ENCODE measurements at places on chromosomes 5 and 9.

DNA sequence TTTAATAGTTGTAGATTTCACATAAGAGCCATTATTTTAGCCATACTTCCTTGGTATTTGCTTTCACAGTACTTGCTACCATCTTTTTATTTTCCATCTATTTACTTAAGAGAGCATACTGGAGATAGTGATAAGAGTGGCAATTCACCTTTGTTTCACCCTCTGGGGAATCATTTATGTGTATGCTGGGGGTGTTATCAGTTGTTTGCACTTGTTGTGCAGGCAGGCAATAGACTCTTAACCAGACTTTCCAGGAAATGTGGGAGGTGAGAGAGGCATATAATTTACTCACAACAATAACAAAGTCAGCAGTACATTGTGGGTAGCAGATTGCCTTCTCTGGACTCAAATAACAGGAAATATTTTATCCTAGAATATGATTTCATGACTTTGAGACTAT, 1018.3 kb downstream of the CDH12 start:
- DNase-seq = no peak

DNA sequence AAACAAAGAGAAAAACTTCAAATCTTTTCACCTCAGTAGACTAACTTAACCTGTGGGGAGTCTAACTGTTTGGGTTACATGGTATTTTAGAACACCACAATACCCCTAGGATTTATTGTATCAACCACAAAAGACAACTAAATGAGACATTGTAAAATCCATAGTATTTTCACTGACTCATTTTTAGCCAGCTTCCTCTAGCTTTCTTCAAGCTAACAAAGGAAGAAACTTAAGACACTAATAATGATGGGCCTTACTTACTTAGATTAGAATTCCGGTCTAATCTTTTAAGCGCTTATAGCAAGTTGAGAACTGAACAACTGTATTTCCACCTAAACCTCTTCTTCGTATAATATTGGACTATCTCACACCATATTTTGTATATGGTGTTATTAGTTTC, 529.3 kb downstream of the DMRTA1 start:
- DNase-seq = no peak

DNA sequence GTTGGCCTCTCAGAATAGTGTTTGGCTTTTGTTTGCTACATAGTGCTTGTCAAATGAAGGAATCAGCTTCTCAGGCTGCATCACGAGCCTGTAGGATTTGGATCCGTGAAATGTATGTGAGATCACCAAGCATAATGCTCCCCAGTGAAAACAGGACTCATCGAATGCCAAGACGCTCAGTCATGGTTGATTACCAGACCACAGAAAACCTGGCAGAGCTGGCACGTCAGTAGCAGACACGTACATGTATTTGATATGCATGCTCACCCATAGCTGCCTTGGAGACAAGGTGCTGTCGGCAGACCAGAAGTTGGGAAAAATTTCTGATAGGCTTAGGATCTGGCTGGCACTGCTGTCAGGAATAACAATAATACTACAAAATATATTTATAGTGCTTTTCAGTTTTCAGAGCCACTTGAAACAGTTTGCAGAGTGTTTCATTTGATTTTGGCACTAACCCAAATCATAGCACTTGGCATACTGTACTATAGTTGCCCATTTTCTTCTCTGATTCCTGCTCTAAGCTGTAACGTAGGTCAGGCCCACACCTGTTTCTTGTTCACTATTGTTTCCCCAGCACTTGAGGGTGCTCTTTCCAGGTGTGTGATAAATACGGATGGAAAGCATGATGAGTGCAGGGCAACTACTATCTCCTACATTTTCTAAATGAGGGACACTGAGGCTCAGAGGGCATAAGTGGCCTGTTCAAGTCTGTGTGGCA, 226.1 kb downstream of the NR3C1 start:
- DNase-seq = no peak

GRCh38 chr9:101572316-101572715, 22.5 kb downstream of the PPP3R2 start:
- no peak for DNase-seq

DNA sequence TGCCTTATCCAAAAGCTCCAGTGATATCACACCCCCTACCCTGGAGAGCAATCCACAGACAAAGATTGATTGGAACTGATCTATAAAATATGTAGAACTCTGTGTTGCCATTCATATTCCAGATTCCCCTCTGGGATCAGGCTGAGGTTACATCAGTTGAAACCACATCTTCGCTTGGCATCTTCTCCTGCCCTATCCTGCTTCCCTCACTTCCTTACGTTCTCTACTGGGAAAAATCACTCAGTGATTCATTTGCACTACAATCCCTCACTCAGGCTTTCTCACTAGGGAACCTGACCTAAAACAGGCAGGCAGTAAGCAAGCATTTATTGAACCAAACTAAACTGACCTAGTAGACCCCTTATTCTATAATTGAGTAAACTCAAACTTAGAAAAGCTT, 111.7 kb downstream of the ESM1 start:
- DNase-seq = no peak

DNA sequence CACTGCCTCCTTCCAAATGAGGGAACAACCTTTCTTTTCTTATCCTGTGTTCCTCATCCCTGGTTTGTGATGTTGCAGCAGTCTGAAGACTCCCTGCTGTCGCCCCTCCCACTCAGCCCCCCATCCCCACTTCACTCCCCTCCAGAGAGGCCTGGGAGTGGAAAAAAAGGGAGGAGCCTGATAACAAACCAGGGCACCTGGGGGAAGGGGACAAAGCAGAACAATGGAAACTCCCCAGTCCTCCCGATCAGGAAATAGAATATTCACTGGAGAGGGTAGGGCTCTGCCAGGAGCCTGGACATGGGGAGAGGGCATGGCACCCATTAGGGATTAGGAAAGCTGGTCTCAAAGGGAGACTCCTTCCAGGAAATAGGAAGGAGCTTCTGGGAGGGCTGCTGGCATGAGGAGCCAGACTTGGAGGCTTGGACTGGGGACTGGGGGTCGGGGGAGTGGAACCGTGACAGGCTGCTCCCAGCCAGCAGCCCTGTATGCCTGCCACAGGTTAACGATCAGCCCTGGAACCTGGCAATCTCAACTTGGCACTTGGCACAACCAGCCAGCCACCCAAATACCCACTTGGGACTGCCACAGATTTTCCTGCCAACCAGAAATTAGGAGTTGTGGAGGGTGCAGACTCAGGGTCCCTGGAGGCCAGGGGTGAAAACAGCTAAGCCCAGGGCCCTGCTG, 20.0 kb downstream of the PCDH1 start:
- DNase-seq = no peak

DNA sequence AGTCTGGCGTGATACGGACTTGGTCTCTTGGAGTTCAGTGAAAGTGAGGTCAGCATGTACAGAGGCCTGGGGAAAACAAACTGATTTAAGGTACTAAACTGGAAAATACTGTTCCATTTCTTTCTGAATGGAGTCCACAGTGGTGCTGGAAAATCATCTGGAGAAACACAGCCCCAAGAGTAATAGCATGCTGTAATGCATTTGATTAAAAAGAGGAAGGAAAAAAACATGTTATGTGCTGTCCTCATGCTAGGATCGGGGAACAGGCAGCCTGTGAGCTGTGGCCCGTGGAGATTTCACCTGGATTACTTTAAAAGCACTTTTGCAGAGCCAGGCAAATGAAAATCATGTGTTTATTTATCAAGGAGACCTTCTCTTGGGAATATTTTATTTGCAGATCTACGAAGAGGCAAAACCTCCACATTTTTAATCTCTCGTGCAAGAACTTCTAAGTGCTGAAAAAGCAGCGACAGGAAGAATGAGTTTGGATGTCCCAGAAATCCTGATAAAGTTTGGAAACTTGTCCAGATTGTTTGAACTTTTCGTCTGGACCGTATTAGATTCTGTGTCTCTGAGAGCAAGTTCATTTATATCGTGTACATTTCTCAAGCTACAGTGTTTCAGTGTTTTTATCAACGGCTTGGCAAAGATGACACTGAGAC, 228.8 kb downstream of the GAS1 start:
- no peak for DNase-seq

GRCh38 chr9:101486693-101487442, 46.8 kb upstream of the RNF20 start:
- no peak for DNase-seq

GRCh38 chr9:79279356-79279755, 292.4 kb upstream of the TLE4 start:
- DNase-seq = no peak

- no peak for DNase-seq
These were observed 62.3 kb downstream of the HABP4 start for GRCh38 chr9:96512240-96512639.

DNA sequence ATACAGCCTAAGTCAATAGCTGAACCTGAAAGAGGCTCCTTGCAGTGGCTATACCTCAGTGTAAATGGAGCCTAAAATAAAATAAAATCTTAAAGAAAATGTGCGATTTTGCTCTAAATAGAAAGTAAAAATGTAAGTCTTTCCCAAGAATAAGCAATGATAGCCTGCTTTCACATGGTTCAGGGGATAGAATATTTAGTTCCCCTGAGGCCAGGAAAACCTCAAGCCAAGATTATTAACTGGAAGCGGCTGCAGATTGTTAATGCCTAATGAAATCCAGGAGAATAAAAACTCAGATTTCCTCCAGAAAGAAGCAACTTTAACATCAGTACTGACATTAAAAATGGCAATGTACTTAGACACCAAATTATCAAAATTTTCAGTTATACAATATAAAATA, 463.7 kb downstream of the CYLC2 start:
- no peak for DNase-seq

DNA sequence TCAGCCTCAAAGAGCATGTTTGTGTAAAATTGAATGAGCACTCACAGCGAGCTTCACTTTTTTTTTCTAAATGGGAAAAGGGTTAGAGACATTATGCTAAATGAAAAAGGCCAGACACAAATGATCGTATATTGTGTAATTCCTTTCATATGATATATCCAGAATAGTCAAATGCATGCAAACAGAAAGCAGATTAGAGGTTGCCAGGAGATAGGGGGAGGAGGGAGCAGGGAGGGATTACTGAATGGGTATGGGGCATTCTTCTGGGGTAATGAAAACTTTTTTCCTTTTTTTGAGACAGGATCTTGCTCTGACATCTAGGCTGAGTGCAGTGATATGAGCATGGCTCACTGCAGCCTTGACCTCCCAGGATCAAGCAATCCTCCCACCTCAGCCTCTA, 47.1 kb downstream of the DMAC1 start:
- no peak for DNase-seq

GRCh38 chr5:120150770-120151169, 313.3 kb upstream of the PRR16 start:
- DNase-seq = no peak

GRCh38 chr9:108167136-108167900, 677.7 kb upstream of the KLF4 start:
- DNase-seq = no peak

GRCh38 chr5:6483880-6484382, 35.3 kb downstream of the UBE2QL1 start:
- no peak for DNase-seq

GRCh38 chr5:153318556-153318955, 171.9 kb upstream of the GRIA1 start:
- DNase-seq = no peak

- no peak for DNase-seq
These were observed 5.3 kb upstream of the MSX2 start for GRCh38 chr5:174718880-174719610.

DNA sequence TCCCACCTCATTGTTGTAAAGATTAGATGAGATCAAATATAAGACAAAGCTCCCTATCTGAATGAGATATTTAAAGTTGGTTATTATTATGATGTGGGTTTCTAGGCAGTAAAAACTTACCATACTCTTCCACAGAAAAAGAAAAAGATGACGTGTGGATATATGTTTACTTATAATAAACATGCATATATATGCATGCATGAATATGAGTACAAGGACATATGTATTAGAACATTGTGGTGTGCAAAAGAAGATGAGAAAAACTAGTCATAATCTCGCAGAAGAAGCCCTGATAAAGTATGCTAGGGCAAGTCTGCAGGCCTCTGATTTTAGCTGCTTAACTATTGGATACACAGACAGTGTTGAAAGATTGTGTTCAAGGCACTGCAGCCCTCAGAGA, 10.1 kb upstream of the THBS4 start:
- no peak for DNase-seq

DNA sequence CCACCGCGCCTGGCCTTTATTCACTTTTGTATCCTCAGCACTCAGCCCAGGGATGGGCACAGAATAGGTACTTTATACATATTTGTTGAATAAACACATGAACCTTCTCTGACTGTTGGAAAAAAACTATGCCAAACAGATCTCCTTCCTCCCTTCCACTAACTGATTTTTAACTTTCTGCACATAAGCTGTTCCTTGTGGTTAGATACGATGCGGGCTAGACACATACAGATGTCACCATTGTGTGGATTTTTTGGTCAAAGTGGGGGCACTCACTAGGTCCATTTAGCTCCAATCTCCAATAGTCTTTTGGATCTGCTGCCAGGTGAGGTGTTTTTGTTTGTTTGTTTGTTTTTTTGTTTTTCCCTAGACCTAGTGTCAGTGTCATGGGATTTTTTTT, 5.1 kb downstream of the TEX48 start:
- DNase-seq = no peak

DNA sequence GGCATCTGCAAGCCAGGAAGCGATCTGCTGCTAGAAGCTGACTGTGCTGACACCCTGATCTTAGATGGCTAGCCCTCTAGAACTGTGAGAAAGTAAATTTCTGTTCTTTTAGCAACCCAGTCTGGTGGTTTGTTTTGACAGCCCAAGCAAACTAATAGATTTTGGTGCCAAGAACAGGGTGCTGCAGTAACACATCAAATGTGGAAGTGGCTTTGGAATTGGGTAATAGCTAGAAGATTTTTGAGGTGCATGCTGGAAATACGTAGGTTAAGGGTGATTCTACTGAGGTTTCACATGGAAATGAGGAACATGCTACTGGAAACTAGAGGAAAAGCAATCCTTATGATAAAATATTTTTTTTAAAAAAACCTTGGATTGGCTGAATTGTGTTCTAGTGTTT, 153.5 kb upstream of the SH3GL2 start:
- DNase-seq = no peak

GRCh38 chr9:137500666-137501397, 41.7 kb upstream of the NSMF start:
- DNase-seq = no peak

DNA sequence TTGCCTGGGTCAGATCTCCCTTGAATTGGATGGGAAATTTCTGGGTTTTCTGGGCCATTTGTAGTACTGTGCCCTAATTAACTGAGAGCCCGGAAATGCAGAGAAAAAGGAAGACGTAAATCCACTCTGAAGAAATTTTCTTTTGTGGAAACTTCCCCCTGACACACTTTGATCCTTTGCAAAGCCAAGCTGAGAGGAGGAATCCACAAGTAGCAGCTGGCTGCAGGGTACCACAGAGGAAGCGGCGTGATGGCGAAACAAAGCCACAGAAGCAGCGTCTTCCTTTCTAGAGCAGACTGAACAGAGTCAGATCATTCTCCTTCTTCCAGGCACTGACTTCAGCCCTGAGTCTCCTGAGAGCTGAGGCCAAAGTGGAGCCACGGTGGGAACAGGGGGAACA, 47.1 kb upstream of the ZNF354A start:
- DNase-seq = no peak

Measured in T-helper 1 cell (primary cell).